Stimulated activated naive CD4-positive, alpha-beta T cell treated with Interleukin-2 at 50 U/mL for 16 hours (primary cell): ENCODE measurements at places on chromosomes 2 and 18.

DNA sequence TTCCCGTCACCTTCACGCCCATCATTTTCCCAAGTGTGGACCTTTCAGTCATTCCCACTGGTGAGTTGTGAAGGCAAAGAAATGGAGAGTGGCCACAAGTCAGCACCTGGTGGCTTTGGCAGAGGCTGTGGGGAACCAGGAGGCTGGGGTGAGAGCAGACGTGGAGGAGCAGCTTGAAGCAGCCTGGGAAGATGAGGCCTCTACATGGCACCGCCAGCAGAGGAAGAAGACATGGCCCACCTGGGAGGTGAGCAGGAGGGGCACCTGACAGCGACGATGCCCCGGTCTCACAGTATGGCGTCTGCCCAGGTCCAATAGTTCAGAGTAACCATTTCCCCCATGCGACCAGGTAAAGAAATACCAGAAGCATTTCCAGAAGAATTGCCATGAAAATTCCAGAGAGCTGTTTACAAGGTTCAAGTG lies 69.0 kb downstream of the TPO start:
- DNase-seq = no peak

DNA sequence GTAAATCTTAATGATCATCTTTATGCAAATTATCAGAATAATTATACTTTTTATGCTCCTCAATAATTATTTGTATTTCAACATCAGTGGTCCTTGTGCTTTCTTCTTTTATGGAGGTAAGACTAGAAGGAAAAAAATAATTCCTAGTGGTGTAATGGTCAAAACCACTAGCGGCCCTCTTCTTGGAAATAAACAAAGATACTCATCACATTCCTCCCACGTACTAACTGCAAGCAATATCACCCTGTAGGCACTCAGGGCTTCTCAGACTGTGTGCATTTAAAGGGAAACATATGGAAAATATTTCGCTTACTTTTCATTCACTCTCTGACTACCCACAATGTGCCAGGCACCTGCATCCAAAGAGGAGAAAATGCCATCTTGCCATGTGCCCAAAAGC lies 263.7 kb downstream of the DOK6 start:
- no peak for DNase-seq

DNA sequence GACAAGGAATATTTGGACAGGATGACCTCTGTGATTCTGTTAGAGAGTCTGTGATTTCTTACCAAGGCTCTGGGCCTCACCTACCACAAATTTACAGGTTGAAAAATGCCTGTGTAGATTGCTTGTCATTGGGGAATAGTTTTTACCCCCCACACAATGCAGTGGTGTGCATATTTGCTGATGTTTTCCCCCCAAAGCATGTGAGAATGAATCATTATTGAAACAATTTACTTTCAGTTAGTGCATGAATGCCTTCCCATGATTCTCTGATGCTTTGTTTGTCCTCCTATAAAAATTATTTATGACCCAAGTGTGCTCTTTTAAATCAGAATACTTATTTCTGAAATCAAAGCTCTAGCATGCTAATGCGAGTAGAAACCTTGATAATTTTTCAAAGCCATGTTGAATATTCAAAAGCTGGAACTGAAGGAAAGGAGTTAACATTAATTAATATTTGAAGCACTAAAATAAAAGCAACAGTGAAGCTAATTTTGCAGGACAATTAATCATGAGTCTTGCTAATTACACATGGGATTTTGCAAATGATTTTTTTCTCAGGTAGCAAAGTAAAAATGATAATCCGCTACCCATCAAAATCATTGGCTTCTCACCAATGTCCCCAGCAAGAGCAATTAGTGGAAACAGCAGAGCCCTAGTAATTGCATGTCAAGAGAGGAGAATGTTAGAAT lies 361.2 kb upstream of the HNRNPA3 start:
- no peak for DNase-seq

DNA sequence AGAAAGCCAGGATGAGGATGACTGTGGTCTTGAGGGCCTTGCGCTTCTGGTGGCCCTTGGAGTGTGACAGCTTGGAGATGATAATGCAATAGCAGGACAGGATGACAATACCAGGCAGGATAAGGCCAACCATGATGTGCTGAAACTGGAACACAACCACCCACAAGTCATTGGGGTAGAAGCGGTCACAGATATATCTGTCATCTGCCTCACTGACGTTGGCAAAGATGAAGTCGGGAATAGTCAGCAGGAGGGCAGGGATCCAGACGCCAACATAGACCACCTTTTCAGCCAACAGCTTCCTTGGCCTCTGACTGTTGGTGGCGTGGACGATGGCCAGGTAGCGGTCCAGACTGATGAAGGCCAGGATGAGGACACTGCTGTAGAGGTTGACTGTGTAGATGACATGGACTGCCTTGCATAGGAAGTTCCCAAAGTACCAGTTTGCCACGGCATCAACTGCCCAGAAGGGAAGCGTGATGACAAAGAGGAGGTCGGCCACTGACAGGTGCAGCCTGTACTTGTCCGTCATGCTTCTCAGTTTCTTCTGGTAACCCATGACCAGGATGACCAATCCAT lies 2.7 kb downstream of the CXCR4 start:
- no peak for DNase-seq

GRCh38 chr18:79574938-79575525 lies 104.6 kb upstream of the CTDP1 start:
- DNase-seq = no peak
